ENCODE measurements at places on chromosomes 6 and 20.

DNA sequence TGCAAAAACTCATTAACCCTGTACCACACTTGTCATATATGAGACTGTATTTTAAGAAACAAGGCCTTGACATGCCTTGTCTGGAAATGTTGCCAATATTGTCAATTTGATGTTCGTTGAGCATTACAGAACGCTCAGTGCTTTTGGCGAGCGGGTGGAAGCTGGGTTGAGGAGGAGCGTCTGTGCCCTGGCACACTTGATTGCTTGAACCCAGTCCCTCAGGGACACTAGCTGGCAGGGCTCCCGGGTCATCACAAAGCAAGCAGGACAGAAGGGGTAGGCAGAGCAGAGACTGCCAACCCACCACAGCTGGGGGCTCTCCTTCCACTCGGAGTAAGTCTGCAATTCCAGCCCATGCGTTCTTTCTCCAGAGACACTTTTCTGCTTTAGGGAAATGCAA, 286.3 kb downstream of the KHDC1L start:
- no peak for DNase-seq

DNA sequence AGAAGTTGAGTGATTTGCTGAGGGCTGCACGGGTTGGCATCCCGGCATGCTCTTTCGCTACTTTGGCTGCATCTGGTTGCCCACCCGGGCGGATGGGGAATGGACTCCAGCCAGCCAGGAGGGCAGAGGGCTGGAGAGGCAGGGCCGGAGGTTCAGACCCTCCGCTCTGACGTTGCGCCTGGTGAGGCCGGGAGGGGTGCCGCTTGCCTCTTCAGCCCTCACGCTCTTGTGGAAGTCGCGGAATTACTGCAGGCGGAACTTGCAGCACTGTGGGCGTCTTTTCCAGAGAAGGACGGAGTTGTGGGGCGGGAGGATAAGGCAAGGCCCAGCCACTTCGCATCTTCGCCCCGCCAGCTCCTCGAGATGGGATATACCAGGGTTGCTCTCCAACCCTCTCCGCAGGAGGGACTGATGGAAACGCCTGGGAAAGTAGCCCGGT, 656 bp downstream of the RTEL1 start:
- DNase-seq = no peak

DNA sequence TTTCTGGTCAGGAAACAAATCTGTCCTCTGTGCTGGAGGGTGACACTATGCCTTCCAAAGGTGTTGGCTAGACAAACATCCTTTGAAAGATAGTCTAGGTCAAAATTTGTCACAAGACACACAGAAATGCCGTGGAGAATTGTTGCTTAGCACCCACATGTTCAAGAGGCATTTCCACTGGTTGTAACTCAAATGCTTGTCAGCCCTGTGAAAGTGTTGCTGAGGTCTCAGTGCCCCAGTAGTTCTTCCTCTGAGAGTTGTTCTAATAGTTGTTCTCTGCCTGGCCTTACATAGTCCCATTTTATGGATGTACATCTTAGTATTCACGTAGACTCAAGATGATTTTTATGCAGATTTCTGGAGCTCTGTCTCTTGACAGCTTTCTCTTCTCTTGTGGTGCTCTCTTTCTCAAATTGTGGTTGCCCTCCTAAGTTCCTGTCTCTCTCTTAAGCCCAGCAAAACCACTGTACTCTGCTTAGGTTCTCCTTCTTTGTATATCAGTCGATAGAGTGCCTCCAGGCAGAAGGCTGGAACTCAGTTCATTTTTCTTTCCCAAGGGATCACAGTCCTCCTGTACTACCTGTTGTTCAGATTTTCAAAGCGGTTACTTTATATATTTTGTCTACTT, 39.5 kb upstream of the REV3L start:
- DNase-seq = no peak

DNA sequence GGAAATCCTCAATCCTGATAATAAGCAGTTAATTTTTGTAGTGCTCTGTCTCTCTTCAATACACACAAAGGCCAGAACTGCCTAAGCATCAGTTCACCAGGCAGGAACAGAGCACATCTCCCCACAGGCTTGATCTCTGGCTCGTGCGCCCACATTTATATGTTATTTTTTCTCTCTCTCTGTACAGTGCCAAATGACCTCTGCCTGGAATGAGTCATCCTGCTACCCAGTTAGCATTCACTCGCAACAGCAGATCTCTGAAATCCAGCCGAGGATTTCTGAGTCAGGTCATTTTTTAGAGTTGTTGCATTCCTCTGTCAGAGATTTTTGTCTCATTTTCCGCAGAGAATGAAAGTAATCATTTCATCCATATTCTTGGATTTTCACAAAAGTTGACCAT, 107.1 kb downstream of the COL12A1 start:
- no peak for DNase-seq

DNA sequence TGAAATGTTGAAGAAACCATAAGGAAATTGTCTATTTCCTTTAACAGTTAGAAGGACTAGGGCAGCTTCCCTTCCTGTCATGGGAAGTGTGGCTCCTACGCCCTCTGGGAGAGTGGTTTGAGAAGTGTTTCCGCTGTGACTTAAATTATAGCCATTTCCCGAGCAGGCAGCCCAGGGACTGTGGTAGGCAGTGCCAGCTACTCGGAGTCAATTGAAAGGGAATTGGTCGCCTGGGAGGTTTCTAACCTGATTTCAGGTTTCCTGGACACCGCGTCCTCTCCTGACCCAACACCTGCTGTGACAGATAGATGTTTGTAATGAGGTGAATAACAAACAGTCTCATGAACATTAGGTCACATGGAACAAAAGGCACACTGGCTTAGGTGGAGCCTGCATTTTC, 256.1 kb upstream of the PLCB4 start:
- no peak for DNase-seq

DNA sequence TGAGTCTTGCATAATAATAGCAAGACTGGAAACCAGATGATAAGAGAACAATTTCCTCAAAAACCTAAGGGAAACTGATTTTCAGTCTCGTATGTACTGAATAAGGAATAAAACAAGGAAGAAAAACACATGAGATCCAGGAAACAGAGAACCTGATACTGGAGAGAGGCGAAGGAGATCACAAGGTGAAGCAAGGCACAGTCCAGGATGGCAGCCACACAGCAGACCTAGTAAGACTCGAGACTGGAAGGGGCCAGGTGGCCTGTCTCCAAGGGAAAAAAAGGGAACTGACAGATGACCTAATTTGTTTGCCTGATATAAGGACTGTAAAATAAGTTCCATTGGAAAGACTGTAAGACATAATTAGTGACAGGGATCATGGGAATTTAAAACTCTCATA, 71.1 kb downstream of the TASP1 start:
- DNase-seq = no peak

DNA sequence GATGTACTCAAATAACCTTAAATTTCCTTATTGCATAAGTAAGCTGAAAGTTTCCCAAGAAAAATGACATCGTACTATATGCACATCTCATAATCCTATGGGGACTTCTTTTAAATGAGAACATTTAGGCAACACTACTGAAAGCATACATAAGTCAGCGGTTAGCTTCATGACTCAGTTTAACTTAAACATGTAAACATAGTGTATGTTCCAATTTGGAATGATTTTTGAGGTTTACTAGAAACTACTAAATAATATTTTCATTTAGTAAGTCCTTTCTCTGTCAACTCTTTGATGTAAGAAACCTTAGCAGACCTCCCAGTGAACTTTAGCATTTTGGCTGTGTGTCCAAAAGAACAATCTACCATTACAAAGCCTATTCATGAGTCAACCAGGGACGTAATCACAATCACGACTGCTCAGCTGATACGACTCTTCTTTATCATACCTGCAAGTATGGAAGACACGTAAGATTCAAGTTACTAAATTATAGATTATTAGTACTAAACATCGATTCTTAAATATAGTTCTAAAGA, 19.3 kb downstream of the HIVEP2 start:
- DNase-seq = no peak

- DNase-seq = no peak
Measured at GRCh38 chr6:4871825-4872224, 95.6 kb downstream of the CDYL start.

GRCh38 chr6:151679081-151679480, 128.4 kb upstream of the ESR1 start:
- DNase-seq = no peak

DNA sequence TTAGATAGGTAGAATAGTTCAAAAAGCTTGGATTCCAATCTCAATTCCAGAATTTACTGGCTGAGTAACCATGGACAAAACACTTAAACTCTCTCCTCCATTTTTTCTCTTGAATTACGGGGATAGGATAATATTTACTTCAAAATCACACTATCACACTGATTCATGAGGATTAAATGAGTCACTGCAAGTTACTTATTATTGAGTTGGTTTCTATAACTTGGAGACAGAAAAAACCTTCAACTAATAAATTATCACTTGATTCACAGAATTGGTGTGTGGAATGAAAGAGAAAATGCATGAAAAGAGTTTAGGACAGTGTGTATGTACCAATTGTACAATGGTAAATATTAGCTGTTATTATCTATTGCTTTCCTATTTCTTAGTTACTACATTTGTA, 585.2 kb downstream of the PHF3 start:
- no peak for DNase-seq

DNA sequence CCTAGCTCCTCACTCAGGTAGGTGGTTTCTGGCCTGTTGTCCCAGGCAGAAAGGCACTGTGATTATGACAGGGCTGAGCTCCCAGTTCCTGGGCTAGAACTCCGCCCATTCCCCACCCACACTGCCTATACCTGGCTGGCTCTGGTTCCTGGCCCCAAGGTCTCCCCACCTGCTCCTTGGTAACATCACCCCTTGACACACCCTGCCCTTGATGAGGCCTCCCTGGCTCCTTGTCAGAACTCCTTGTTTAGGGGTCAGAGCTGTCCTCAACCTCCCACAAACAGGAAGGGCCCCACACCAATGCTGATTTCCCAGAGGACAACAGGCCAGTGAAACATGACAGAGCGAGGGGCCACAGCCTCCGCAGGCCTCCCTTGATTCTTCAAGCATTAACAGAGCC, 15.5 kb upstream of the MYMX start:
- no peak for DNase-seq

DNA sequence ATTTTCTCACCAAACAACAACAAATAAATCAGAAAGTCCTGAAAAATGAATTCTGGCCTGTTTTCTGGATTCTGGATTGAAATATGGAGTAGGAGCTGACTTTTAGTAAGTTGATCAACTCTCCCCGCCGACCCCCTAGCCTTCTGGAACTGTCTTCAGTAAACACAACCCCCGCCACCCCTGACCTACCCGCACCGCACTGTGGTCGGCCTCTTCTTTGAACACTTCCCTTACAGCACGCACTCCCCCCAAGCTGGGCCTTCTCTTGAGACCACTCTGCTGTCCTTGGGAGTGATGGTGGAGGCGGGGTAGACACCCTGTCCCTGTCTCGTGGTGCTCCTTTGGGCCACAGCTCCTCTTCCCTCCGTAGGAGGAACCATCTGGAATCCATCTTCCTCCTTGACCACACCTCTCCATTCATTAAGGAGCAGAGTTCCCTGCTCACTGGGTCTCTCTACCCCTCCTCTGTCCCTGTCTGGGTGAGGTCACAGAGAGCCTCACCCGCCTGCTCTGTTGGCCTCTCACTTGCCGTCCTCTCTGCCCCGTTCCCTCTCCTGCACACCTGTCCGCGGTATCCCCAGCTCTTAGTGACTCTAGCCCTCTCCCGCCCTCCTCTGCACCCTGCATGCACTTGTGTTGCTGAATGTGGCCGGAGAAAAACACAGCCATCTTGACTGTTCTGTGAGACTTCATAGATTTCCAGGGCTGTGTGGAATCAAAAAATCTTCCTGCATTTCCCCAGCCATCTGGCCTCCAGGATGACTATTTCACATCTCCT, 19.1 kb downstream of the SYNJ2 start:
- DNase-seq = no peak

GRCh38 chr6:166166314-166167257, 1.1 kb downstream of the TBXT start:
- DNase-seq = no peak

GRCh38 chr20:33636776-33637175, 25.4 kb upstream of the C20orf144 start:
- no peak for DNase-seq

DNA sequence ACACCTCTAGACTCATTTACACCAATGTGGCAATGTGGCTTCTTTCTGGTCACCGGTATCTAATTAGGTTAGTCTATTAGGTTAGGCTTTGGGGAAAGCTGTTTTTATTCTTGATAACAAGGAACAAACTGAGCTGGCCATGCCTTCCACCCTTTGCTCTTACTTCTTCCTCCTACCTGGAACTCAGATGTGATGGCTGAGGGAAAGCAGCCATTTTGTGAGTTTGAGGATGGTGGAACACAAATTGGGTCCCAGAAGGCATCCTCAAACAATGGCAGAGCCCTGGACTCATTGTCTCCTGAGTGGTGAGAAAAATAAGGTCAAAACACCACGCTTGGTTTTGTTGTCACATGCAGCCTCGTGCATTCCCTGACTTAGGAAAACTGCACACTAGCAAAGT, 7.7 kb downstream of the CDH4 start:
- no peak for DNase-seq

- DNase-seq = no peak
Measured at GRCh38 chr6:65199683-65200082, 507.3 kb downstream of the EYS start.

DNA sequence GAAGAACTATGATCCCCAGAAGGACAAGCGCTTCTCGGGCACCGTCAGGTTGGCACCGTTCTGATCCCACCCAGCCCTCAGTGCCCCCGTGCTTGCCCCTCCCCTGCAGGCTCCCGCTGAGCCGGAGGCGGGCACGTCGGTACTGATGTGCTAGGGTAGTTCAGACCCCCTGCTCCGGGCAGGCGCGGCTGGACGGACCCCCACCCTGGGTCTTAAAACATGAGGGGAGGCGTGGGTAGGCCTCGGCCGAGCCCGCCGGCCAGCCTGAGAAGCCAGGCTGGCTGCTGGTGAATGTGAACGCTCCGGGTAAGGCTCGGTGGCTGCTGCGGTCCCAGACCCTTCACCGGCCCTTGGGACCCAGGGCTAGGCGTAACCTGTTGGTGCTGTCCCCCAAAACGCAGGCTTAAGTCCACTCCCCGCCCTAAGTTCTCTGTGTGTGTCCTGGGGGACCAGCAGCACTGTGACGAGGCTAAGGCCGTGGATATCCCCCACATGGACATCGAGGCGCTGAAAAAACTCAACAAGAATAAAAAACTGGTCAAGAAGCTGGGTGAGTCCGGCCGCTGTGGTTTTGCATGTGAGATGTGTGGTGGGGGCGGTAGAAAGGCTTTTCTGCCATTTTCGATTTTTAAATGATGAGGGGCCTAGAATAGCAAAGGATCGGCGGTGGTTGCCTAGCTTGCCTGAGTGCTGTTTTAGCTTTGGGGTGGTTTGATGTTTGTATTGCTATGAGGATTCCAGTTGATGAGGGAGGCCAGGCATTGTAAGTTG, 964 bp downstream of the RPL10A start:
- DNase-seq = no peak

- DNase-seq = no peak
Measured at GRCh38 chr6:1747003-1747402, 137.3 kb downstream of the FOXC1 start.

- DNase-seq = no peak
Measured at GRCh38 chr6:52312461-52312860, 27.9 kb upstream of the MCM3 start.

GRCh38 chr6:117411474-117411873, 14.3 kb downstream of the ROS1 start:
- no peak for DNase-seq
